ENCODE measurements at places on chromosomes 16 and 17. TPM values are rescaled to one million over a fixed set of nuclear protein-coding genes. Genes with fewer than 3 reads are reported as not detected.

DNA sequence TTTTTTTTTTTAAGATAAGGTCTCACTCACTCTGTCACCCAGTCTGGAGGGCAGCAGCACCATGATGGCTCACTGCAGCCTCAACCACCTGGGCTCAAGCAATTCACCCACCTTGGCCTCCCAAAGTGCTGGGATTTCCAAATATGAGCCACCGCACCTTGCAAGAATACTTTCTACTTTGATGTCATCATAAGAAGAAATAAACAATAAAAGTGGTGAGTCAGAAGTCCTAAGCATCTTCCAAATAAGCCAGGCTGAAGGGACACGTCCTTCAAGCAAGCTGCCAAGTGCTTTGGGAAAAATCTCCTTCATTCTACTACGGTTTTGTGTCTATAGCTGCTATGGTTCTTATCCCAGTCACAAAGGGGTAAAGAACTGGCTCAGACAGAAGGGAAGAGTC is 20.3 kb downstream of the HASPIN start:
- DNase-seq, result no peak

DNA sequence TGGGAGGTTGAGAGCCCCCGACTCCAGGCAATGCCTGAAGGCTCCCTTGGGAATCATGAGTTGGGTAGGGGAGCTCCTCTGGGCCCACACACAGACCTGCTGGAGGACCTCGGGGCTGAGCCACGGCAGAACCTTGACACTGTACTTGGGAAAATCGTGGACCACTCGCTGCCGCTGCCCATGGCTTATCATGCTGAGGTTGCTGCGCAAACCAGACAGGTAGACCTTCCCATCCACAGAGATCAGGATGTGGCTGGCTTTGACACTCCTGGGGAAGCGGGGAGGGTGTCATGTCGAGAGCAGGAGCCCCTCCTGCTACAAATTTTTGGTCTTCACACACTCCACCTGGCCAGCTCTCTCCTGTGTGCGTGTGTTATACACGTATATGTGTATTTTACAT is 7.2 kb upstream of the LIMD2 start:
- no peak for DNase-seq

The COPS3 gene
- 89.3 TPM for total RNA-seq

- no peak for DNase-seq
Measured at GRCh38 chr17:53166731-53167130, 656.0 kb upstream of the KIF2B start.

DNA sequence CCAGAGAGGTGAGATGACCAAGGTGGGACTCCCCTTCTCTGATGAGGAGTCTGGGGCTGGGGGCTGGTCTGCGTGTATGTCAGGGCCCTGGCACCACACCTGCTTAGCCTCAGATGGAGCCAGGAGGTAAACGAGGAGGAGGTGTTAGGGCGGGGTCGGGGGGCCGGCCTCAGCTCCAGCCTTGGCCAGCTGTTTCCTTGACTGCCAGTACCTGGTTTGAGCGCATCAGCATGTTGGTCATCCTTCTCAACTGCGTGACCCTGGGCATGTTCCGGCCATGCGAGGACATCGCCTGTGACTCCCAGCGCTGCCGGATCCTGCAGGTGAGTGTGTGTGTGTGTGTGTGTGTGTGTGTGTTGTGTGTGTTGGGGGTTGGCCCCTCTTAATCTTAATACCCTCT is 8.1 kb downstream of the CACNA1G start:
- DNase-seq, result no peak

The PTGES3L gene
- not detected for total RNA-seq

DNA sequence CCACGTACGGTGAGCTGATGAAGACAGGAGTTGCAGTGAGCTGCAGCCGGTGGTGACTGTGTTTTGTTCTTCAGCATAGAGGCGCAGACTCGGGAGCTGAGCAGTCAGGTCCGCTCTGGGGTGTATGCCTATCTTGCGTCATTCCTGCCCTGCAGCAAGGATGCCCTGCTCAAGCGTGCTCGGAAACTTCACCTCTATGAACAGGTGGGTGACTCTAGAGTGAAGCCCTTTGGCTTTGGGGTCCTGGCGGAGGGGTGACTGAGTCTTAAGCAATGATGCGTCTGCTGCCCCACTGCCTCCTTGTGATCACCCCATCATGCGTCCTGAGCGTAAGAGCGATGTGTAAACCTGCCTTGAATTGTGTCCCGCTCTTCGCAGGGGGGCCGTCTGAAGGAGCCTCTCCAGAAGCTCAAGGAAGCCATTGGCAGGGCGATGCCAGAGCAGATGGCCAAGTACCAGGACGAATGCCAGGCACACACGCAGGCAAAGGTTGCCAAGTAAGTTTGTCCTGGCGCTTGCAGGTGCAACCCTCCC is 22.9 kb downstream of the UBN1 start:
- no peak for DNase-seq

DNA sequence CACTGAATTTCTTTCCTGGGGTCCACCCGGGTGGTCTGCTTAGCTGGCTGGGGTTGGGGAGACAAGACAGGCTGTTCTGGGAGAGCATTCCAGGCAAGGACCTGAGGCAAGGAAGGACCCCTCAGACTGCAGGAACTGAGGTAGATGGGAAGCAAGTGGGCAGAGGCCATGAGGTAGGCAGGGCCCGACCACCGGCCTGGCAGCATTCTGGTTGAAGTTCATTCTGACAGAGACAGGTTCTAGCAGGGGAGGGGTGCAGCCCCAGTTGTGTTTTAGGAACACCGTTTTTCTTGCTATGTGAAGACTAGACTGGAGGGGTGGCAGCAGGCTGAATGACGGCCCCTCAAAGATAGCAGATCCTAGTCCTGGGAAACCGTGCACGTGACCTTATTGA is 17.5 kb downstream of the B9D1 start:
- DNase-seq, result no peak

The CIBAR2 gene
- total RNA-seq, result not detected

GRCh38 chr17:42039794-42040763 is 10.3 kb downstream of the C17orf113 start:
- no peak for DNase-seq

DNA sequence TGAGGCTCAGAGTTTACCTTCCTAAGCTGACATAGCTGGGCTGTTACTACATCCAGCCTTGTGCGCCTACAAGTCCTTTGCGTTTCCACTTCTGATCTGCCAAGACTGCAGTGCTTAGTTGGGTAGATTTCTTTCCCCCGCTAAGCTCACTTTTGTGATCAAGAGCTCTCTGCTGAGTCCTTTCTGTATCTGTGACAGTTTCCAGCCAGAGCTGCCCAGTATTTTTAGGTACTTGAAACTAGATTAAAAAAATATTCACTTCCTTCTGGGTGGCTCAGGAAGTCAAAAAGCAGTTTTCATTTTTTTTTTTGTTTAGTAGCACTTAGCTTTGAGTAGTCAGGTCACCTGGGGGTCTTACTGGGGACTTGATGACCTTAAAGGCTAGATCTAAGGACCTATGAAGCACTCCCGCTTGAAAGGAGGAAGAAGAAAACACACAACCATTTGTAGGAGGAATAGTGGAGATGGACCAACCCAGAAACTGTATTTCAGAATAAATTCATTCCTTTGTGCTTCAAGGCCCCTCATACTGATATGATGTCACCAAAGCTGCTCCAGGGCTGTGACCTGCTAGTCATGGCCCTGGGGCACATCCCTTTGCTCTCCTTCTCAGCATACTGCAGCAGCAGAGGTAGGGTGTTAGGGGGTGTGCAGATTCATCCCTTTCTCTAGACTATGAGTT is 75.6 kb upstream of the HNF1B start:
- no peak for DNase-seq

- DNase-seq, result no peak
Measured at GRCh38 chr17:795721-796120, 13.6 kb downstream of the MRM3 start.

The KRTAP1-1 gene
- total RNA-seq, result not detected

- DNase-seq, result no peak
Measured at GRCh38 chr17:41131979-41132378, 8.0 kb upstream of the KRTAP4-12 start.

GRCh38 chr17:29133121-29133713 is 47.0 kb downstream of the MYO18A start:
- DNase-seq, result no peak

- no peak for DNase-seq
Measured at GRCh38 chr17:40187238-40187637, 10.0 kb downstream of the RAPGEFL1 start.

The C17orf78 gene
- not detected for total RNA-seq

- peak; percentile 20 for DNase-seq
Measured at GRCh38 chr16:85428168-85428898, 184.8 kb upstream of the GSE1 start.

GRCh38 chr16:50974438-50975036 is 176.5 kb downstream of the SALL1 start:
- DNase-seq, result no peak

- DNase-seq, result no peak
Measured at GRCh38 chr17:44733753-44734152, 25.0 kb upstream of the ADAM11 start.

The HOXB3 gene
- 1.4 TPM for total RNA-seq

- peak; percentile 98 for DNase-seq
Measured at GRCh38 chr17:78337244-78338109, 22.4 kb downstream of the SOCS3 start.

GRCh38 chr17:41003926-41004325 is 4.2 kb upstream of the KRTAP3-2 start:
- no peak for DNase-seq

DNA sequence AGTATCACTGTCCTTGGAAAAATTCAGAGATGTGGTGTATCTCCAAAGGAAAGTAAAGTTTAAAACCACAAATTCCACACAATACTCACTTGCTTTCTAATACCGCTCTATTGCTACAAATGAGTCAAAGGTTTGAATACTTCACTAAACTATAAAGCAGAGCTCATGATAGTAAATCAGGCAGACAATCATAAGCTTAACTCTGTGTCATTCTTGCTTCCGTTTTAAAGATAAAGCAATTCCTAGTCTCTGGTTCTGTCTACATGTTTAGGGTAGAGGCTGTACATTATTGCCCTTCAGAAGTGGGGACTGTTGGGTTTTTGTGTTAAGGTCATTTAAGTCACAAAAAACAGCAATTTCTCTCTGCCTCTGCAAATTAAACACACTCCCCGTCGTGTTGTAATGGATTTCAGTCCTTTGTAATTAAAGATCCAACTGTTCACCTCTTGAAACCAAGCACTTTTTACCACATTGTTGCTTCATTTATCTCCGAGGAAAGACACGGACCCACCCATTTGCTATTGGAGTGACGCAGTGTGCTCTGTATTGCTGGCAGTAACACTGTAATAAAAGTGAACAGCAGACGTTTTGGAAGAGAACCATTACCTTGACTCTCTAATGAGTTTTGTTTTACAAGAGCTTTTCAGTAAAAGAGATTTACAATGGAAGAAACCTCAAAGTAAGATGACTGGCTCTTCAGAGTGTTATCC is 83.1 kb upstream of the CNTNAP4 start:
- DNase-seq, result no peak

The NLRC3 gene
- total RNA-seq, result not detected

DNA sequence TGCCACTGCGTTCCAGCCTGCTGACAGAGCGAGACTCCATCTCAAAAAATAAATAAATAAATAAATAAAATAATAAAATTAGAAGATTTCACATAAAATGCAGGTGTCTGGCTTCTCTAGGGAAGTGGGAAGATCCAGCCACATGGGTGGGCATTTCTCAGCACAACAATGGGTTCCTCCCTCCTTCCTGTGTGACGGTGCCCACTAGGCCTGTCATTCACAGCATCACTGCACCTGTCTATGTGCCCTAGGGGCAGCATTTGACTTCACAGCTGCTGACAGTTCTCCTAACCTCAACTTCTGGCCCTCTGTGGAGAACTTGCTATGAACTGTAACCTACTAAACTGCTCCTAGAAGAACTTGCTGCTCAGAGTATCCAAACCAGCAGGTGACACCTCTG is 3.0 kb downstream of the ABHD15 start:
- DNase-seq, result no peak

DNA sequence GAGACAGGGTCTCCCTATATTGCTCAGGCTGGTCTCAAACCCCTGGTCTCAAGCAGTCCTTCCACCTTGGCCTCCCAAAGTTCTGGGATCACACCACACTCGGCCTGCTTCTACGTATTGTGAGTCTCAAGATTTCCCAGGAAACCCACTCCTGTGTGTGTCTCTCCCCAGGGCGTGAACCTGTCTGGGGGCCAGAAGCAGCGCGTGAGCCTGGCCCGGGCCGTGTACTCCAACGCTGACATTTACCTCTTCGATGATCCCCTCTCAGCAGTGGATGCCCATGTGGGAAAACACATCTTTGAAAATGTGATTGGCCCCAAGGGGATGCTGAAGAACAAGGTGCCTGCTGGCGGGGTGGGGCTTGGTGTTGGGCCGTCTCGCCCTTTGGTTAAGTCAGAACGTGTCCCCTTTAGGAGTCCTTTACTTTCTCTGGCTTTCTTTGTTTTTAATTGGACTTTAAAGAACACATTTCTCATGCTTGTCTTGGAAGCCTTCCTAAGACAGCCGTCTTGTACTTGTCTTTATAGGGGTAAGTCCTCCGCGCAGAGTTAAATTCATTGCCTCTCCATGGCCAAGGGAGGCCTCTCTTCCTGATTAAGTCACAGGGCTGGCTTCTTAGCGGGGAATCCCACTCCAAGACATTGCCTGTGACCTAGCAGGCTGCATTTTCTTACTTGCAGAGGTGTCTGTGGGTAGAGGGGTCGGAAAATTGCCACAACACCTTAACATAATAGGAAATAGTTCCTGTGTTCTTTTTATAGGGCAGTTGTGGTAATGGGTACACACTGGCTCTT is 136.4 kb downstream of the ABCC6 start:
- DNase-seq, result no peak

- DNase-seq, result no peak
Measured at GRCh38 chr17:1766382-1767135, 4.7 kb downstream of the SERPINF1 start.

The CX3CL1 gene
- not detected for total RNA-seq

The MMP25 gene
- total RNA-seq, result 0.25 TPM

DNA sequence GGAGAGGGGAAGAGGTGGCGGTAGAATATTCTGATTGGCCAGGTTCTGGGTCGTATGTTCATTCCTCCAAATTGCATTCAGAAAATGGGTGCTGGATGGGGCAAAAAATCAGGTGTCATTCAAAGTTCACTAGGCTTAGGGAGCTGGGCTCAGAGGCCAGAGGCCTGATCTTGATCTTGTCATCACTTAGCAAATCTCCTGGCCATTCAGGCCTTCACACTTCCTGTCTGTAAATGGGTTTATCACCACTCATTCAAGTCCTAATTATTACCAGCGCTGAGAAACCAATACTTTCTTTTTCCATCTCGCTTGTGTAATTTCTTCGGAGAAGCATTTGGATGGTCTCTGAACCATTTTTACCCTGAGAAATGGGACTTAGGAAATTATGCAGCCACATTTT is 50.8 kb downstream of the BMERB1 start:
- DNase-seq, result no peak

Measured in NCI-H460 (cell line).